ENCODE measurements at places on chromosomes 13 and 19. TPM values are rescaled to one million over a fixed set of nuclear protein-coding genes. Genes with fewer than 3 reads are reported as not detected.

GRCh38 chr19:34353546-34353945 lies 11.4 kb upstream of the GPI start:
- ATAC-seq = no peak

DNA sequence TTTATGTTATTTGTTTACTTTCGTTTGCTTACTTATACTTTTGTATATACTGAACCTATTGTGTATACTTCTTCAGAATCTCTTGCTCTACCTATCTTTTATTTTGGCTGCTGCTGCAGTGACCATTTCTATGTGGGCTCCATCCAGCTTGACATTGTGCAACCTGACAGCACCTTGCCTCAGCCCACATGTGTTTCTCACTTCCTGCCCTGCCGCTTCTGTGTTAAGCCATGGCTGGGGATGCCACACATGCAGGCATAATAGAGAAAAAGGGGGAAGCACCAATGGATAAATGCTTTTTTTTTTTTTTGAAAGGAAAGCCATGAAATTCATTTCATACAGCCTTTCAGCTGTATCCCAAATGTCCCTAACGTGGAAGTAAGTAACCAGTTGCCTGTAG lies 147.6 kb downstream of the RBM26 start:
- ATAC-seq = no peak

GRCh38 chr19:29587518-29587986 lies 18.5 kb upstream of the POP4 start:
- peak; percentile 43 for ATAC-seq

GRCh38 chr19:21922276-21922675 lies 86.3 kb upstream of the ZNF43 start:
- ATAC-seq = no peak

- ATAC-seq = no peak
These were observed 1.5 kb upstream of the TRPC4 start for GRCh38 chr13:37870895-37871550.

DNA sequence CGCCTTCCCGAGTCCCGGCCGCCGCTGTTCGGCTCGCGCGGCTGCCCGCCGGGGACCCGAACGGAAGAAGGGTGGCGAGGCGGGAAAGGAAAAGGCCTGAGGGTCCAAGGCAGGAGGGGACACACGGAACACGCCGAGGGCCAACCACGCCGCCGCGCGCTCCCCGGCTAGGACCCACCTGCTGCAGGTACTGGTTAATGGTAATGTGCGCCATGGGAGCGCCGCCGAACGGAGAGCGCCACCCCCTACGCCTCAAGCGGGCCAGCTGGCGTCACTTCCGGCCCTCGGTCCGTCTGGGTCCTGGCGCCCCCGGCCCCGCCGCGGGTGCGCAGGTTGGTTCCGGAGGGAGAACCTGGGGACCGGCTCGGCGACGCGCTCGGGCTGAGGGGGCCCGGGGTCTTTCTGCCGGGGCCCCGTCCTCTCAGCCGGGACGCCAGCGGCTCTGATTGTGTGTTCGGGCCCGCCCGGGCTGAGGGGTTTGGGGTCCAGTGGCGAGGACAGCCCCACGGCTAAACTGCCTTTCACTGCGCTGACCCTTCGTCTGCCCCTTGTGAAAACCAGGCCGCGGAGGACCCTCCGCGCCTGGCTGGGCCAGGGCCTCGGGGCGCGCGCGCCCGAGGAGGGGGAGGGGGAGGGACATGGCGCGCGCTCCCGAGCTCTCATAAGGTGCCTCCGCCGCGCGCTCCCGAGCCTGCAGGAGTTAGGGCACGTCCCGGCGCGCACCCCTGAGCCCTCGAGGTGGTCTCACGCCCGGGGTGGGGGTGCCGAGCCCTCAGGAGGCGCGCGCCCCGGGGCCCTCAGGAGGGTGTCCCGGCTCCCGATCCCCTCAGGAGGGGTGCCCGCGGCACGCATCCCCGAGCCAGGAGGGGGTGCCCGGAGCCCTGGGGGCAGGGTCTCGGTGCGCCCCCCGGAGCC lies at the start of gene PCID2:
PCID2 (minus strand) TSS at position 249 of the 915 bp plus-strand sequence; CDS start at position 214, 35 bp downstream.
- peak; percentile 90 for ATAC-seq

- ATAC-seq = no peak
These were observed 4.9 kb downstream of the ARHGEF7 start for GRCh38 chr13:111119966-111120365.

GRCh38 chr13:77836423-77836822 lies 82.2 kb downstream of the EDNRB start:
- ATAC-seq = no peak

DNA sequence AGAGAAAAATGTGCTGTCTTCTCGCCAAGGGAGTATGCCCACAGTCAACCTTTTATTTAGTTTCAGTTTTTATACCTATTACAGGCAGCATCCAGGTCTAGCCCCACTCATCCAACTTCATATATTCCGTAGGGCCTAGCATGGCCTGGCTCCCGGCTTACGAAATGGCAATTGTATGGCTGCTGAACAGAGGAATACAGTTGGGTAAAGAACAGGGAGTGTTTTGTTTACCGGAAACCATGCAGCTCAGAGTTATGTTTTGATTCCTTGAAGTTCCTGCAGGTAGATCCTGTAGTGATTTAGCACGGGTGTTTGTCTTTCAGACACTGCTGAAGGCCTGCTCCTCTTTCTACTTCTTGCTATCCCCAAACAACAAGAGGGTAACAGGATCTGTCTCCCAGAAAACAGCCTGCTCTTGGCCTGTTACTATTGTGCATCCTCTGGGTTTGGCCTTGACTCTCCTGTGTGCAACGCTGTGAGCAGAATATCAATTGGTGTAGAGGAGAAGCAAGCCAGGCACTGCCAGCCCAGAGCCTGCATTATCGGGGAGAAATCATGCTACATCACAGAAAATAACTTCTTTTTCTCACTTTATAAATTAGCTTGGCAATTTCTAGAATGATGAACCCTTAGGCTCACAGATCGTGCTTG lies 32.4 kb downstream of the OLFM4 start:
- ATAC-seq = no peak

The ATCAY gene
- not detected for total RNA-seq

The SIGLEC8 gene
- not detected for total RNA-seq

The ZNF558 gene
- 14.9 TPM for total RNA-seq

The ZNF578 gene
- 0.24 TPM for total RNA-seq

The GAPDHS gene
- not detected for total RNA-seq

The SPACA7 gene
- total RNA-seq = not detected

The DACT3 gene
- total RNA-seq = 0.32 TPM

The ZNF440 gene
- total RNA-seq = 15.4 TPM

The KCNRG gene
- 0.68 TPM for total RNA-seq

The IGFL1 gene
- total RNA-seq = 20.2 TPM

The LIM2 gene
- not detected for total RNA-seq
